CD4-positive, alpha-beta T cell treated with Interleukin-2 at 100 ng/mL for 4 hours (primary cell): ENCODE measurements at places on chromosomes 3 and 15.

- DNase-seq, result no peak
Measured at GRCh38 chr3:51436998-51437639, 46.0 kb downstream of the RBM15B start.

DNA sequence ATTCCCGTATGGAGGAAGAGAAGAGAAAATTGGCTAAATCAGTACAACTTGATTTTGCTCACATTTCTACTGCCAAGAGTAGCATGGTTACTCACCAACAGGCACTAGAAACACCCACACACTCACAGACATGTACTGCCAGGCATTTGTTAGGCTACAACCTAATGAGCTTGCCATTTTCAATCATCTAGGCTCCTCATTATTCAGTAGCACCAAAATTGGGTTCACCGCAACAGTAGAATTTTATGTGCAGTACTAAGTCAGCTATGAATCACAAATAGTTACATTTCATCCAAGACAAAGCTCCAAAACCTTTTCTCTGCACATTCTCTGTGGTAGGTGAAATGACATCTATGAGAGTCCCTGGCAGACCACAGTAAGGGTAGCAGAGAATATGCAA is 15.0 kb upstream of the THUMPD3 start:
- DNase-seq, result no peak

- no peak for DNase-seq
Measured at GRCh38 chr3:73433687-73434086, 191.1 kb downstream of the PDZRN3 start.

- DNase-seq, result no peak
Measured at GRCh38 chr3:122074621-122075265, 19.6 kb downstream of the CD86 start.

GRCh38 chr3:19202303-19202702 is 54.0 kb downstream of the KCNH8 start:
- no peak for DNase-seq

DNA sequence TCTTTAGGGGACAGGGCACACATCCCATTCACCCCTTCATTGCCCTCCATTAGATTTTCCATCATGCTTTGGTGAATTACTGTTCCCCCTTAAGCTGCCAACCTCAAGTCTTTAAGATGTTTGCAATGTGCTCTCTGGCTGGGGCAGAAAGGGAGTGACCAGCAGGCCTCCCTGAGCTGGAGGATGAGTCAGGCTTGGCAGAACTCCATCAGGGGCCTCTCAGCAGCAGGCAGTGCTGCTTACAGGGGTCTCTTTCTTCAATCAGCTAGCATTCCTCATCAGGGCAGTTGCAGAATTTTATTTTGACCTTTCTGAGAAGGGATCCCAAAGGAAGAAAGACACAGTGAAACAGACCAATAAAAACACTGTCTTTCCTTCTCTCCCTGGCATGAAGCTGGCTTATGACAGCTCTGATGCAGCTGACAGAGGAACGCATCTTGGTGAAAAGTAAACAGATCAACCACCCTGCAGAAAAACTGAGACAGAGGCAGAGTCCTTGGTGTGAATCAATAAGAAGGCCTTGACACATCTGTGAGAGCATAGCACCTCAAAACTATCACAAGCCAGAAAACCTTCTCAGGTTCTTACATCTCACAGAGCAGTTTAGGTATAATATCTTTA is 88.7 kb upstream of the MRPL3 start:
- DNase-seq, result no peak
